ENCODE measurements at places on chromosomes 12 and 14.

DNA sequence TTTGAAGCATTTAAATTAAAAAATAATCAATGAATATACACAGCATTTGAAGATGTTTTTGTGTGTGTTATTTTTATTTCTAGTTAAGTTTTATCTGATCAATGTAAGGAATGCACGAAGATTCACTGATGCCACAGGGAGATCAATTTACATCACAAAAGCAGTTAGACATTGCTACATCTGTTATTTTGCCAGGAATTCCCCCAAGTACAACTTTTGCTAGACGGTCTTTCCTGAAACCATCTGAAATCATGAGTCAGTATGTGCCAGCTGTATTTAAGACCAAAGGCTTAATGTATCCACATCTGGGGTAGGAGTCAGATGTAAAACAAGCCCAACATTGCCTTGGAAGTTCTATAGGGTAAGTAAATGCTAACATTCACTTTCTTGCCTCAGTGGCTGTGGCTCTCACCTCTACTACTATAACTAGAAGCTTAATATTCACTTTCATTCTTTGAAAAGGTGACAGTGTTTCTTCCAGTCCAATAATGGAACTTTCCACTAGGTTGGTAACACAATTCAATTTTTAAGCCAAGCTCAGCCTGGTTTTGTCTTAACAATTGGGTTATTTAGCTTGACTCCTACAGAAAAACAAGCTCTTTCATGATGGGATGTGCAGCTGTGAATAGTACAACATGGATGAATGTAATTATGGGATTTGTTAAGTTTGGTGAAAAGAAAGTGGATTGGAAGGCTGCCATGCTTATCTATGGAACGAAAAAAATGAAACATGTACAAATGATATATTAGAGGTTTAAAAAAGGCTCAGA is 385.4 kb upstream of the TMEM132C start:
- no peak for DNase-seq

GRCh38 chr14:64238049-64238448 is 56.1 kb downstream of the ESR2 start:
- no peak for DNase-seq

GRCh38 chr12:11810206-11810545 is 160.7 kb downstream of the ETV6 start:
- no peak for DNase-seq

GRCh38 chr12:119169150-119169549 is 9.6 kb upstream of the HSPB8 start:
- no peak for DNase-seq

GRCh38 chr12:47085815-47086252 is 6.1 kb upstream of the AMIGO2 start:
- DNase-seq, result no peak

GRCh38 chr12:2318286-2318685 is 265.5 kb downstream of the CACNA1C start:
- DNase-seq, result no peak

GRCh38 chr12:90287585-90287984 is 578.9 kb upstream of the ATP2B1 start:
- DNase-seq, result no peak

All from stimulated activated CD4-positive, alpha-beta T cell treated with anti-CD3 and anti-CD28 coated beads, Interleukin-1b, Interleukin-23, amount 100 ng/mL, for 24 hours (primary cell).